Erythroblast (primary cell): ENCODE measurements at places on chromosomes 16 and 17.

DNA sequence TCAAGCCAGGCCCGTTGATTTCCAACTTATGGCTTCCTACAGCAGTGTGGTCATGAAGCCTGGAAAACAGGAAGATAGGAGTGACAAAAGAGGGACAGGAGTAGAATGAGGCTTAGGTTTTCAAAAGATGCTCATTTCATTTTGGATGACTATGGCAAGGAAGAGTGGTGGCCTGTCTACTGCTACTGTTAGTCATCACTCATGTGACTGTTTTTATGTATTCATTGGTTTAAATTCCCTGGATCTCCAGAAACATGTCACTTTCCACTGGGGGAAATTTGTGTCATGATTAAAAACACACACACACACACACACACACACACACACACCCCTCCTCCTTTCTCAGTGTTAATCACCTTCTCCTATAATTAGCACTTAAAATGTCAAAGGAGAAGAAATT is 1.1 kb upstream of the CYLD start:
- no peak for DNase-seq

GRCh38 chr17:40966848-40967247 is at the start of gene KRT39:
TSS of gene KRT39 (minus strand) at chr17:40966948. CDS start at chr17:40966856, 92 bp downstream.
- DNase-seq: no peak

GRCh38 chr17:68908045-68908444 is 47.1 kb downstream of the ABCA8 start:
- DNase-seq: no peak

DNA sequence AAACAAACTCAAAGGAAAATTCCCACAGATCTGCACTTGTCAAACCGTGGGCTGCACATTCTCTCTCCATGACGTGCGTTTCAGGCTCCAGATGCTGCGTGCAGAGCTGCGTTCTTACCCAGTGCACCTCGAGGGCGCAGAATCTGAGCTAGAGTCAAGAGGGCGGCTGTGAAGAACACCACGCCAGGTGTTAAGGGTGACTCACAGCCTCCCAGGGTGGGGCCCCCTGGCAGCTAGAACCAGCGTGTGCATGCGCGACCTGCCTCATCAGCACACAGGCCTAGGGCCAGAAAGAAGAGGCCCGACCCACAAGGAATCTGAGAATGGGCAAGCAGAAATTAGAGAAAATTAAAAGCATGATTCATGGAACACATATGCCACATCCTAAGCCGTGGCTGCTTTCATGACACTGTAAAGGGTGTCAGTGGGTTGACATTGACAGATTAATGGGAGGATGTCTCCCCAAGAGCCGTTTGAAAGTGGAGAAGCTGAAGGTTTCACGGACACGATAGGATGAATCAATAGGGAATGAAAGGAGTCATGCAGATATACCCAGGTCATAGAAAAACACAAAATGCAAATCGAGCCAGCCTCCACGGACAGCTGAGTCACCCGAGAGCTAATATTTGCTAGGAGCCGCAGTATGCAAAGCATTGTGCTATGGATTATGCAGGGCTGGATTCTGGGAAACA is 29.0 kb downstream of the MARCHF10 start:
- no peak for DNase-seq

DNA sequence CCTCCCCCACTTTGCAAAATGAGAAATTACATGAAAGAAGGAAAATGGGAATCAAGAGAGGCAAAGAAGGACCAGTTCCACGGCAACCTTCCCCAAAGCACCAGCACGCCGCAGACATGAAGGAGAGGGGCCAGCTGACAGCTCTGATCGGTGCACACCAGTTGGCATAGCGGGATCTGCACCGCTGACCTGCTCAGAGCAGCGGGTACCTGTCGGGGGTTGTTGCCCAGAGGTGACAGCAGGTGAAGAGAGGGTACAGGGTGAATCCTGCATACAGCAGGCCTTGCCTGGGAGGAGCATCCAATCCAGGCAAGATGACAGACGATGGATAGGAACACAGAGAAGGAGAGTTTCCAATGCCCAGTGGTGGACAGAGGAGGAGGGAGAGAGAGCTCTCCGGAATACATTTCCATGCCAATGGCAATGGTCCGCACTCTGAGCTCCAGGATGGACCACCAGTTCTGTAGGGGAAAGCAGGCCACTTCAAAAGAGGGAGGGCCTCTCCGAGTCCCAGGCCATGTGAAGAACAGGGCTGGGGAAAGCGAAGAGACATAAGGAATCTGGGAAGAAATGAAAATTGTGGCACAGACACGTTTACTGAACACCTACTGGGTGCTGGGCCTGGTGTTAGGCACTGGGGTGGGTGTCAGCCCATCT is 24.0 kb downstream of the CEP295NL start:
- DNase-seq: no peak

DNA sequence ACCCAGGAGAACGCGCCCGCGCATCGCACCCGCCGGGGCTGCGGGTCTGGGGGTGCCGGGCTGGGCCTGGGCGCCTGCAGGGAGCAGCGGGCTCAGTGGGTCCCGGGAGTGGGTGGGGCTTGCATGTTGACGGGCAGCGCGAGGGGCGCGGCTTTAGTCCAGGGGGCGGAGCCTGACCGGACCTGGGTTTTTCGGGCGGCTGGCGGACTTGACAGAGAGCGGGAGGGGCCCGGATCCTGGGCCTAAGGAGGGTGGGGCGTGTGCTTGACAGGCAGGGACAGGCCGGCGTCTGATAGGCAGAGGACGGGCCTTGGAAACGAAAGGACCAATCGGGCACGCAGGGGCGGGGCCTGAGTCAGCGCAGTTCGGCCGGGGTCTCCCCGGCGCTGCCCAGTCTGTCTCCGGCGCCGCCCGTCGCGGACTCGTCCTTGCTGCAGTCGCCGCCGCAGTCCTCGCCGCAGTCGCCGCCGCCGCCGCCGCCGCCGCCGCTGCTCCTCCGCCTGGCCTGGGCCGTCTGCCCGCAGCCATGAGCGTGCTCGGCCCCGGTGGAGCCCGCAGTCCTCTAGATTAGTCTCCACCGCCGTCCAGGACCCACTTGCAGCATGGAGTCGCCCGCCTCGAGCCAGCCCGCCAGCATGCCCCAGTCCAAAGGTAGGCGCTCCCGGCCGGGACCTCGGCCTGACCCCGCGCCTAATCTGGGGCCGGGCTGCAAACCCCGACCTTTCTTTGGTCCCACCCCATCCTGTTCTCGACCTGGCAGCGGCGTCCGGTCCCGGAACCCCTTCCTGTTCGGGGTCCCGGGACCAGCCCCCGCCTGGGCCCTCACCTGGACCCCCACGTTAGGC is at the start of gene MAP2K3:
TSS of gene MAP2K3 (plus strand) at position 393 of the 845 bp plus-strand sequence. CDS start at position 603, 210 bp downstream.
- peak; percentile 99 for DNase-seq

DNA sequence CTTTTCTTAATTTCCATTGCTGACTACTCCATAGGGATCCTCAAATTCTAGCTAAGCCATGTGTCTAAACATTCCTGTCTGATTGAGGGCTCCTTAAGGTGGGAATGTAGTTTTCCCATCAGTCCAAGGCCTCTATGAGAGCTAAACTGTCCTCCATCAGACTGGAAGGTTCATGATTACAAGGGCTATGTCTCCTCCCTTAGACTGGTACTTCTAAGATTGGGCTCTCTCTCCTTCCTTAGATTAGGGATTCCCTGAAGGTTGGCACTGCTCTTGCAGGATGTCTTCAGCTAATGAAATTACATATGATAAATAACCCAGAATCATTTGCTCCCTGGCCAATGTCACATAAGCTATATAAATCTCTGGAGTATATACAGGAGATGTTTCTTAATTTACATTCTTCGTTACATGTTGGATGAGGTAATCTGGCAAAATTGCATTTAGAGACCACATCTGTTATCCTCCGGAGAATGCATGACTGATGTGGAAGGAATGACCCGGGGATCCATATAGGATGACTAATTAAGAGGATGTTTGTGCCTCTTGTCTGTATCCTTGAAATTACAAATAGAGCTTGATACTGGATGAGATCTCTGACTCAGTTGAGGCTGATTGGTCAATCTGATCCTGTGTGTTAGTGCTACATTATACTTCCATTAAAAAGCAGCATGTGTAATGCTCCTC is 14.2 kb downstream of the B4GALNT2 start:
- DNase-seq: no peak

DNA sequence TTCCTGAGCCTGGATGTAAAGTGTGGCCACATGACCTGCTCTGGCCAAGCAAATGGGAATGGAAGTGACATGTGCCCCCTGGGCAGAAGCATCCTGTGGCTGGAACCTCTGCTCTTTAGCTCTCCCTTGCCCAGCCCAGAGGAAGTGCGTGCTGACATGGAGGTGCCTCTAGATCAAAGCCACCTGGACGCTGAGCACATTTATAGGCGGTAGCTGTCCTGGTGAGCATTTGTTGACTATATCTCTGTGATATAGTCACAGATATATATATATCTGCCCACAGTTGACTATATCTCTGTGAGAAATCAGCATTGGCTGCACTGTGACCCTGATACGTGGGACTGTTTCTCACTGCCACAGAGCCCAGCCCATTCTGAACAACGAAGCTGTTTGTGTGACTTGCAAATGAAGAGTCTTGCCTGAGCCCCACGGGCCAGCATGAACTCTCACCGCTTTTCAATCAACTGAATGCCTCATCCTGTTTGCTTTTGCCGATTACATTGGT is 118.8 kb downstream of the C16orf95 start:
- DNase-seq: no peak

- no peak for DNase-seq
These were observed 215.9 kb downstream of the RPTOR start for GRCh38 chr17:80760511-80760911.

DNA sequence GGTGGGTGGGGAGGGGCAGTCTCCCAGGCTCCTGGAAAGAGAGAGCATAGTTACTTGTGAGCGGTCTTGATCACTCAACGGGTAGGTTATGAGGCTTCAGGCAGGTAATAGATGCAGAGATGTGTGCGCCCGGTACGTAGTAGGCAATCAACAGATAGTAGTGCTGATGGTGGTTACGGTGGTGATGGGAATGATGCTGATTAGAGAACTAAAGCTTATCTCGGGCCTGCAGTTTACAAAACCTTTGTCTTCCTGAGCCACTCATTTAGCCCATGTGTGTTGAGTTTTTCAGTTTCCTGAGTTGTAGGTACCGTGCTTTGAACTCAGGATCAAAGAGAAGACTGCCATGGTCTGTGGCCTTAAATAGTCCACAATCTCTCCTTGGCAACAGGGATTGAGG is 401.0 kb downstream of the SNX29 start:
- DNase-seq: no peak

- no peak for DNase-seq
These were observed 14.6 kb upstream of the CIBAR2 start for GRCh38 chr16:85126705-85127378.

DNA sequence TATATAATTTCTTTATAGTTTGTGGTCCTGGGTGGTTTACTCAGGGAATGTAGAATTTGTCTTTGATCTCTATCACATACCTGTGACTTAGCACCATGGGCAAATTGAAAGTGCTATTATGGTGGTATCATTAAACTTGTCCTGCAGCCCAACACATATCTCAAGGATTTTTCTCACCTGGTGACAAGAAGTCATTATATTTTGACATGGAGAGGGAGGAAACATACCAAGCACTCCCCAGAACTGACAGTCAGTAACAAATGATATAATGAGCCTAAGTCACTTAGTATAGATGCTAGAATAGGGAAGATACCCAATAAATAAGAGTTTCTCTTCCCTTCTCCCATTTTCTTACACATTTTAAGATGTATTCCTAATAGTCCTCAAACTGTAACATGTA is 805.5 kb upstream of the KIF2B start:
- DNase-seq: no peak

DNA sequence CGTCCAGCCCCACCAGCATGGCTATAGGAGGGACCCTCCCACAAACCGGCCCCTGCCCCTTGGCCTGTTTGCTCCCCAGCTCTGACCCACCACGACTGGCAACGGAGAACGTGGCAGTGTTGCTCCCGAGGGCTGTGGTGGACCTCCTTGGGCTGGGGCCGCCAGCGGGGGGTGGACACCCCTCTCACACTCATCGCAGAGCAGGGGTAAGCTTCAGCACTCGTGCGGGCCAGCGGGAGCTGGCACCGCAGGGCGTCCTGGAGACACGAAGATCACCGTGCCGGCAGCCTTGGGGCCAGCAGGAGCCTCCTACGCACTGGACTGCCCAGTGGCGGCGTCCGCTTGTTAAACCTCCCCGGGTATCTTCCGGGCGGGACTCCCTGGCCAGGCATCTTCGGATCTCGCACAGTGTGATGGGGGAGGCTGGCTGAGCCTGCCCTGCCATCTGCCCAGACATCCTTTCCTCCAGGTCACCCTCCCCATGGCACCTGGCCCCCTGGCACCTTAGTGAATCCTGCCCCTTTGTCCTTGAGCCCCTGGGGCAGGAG is 53.5 kb downstream of the ABR start:
- DNase-seq: no peak

- DNase-seq: no peak
These were observed 70.7 kb downstream of the OMG start for GRCh38 chr17:31226373-31226772.

GRCh38 chr17:73614256-73614655 is 30.0 kb downstream of the SDK2 start:
- DNase-seq: no peak

- DNase-seq: no peak
These were observed 369 bp upstream of the BTBD17 start for GRCh38 chr17:74362069-74362405.

DNA sequence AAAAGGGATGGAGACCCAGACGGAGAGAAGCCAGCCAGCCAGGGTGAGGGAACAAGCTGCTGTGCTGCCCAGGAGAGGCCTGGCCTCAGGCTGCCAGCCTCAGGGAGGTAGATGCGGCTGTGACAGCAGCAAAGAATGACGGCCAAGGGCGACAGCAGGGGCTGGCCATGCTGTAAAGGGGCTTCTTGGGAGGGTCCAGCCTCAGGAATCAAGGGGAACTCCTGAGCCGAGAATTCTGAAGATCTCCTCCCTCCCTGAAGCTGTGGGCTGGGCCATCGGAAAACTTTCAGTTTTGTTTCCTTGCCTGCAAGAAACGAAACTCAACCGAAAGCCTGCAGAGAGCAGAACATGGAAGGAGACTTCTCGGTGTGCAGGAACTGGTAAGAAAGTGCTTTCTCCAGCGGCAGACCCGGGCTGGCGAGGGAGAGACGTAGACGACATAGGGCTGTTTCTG is at the start of gene XAF1:
TSS of gene XAF1 (plus strand) at position 316 of the 454 bp plus-strand sequence. CDS start at position 349, 33 bp downstream.
- peak; percentile 49 for DNase-seq

DNA sequence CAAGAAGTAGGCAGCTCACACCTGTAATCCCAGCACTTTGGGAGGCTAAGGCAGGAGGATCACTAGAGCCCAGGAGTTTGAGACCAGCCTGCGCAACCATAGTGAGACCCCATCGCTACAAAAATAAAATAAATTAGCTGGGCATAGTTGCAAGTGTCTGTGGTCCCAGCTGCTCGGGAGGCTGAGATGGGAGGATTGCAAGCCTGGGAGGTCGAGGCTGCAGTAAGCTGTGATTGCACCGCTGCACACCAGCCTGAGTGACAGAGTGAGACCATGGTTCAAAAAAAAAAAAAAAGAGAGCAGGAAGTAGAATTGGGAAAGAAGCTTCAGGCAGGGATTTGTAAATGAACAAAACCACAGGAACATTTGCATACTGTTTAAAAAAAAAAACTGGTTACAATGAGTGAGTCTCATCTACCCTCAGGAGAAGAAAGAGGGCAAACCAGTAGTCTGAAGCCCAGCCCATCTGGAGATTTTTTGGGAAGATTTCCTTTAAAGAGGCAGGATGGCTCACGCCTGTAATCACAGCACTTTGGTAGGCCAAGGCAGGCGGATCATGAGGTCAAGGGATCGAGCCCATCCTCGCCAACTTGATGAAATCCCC is 7.9 kb downstream of the MPV17L start:
- no peak for DNase-seq

- DNase-seq: no peak
These were observed 1.2 kb downstream of the GFAP start for GRCh38 chr17:44914148-44914547.
